ENCODE measurements at places on chromosomes 5 and 9. TPM values are rescaled to one million over a fixed set of nuclear protein-coding genes. Genes with fewer than 3 reads are reported as not detected.

The ABCA1 gene
- total RNA-seq: 0.76 TPM

The SEMA5A gene
- 0.52 TPM for total RNA-seq

The NAIP gene
- 9.0 TPM for total RNA-seq

DNA sequence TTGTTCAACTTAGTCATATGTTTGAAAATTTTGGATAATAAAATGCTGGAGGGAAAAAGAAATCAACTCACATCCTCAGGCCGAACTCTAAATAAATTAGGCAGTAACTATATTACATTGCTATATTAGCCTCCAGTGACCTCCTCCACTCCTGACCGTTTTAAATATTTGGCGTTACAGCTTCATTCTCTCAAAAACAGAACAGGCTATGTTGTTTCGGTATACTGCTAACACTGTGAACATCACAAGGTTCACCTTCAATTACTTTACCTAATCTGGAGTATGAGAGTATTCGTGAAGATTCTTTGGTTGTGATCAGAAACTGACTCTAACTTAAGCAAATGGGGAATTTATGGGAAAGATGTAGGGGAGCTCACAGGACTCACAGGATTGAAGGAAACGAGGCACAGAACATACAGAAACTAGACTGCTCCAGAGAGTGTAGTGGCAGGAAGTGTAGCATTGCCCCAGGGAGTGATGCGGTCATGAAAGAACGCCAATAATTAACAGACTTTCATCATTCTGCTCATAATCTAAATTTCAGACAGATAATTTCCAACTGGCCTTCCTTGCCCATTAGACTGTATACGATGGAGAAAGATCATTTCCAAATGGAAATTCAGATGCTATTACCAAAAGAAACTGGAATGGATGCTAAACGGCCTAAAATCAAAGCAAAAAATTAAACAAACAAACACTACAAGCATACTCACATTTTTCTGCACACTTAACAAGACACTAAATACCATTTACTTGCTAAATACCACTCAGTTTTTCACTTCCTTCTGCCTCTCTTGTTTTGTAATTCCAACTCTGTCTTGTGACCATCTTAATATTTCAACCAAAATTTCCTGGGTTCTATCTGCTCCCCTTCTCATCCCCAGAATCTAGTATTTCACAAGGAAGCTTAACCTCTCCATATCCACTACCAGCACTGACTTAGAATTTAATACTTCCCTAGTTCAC is 110.1 kb upstream of the LPAR1 start:
- peak; percentile 9 for DNase-seq

- DNase-seq: no peak
Measured at GRCh38 chr5:65078331-65078730, 309.6 kb downstream of the CWC27 start.

The SHISAL2B gene
- total RNA-seq: not detected

DNA sequence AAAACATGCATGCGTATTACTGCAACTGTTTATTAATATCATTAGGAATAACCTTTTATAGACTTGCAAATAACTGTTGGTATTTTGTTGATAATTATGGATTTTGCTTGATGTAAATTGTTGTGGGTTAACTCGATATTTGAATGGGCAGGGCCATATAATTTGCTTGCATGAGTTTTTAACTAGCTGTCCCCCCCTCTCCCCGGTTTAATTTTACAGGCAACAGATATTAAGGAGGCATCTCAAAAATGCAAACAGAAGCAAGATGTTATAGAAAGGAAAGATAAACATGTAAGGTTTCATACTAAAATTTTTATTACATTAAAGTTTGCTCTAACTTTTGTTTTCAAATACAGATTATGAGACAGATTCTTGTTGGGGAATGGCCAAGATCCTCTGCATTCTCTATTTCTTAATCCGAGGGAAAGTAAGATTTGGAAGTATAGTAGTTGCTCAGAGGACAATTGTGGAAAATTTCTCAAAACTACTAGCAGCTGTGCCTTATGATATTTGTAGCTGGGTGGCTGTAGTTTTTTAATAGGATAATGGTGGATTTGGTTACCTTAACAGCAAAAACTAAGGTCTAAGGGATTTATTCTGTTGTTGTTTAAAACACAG is 27.3 kb downstream of the SMC5 start:
- DNase-seq: no peak

The NXNL2 gene
- total RNA-seq: 1.4 TPM

The GGTA1 gene
- total RNA-seq: not detected

DNA sequence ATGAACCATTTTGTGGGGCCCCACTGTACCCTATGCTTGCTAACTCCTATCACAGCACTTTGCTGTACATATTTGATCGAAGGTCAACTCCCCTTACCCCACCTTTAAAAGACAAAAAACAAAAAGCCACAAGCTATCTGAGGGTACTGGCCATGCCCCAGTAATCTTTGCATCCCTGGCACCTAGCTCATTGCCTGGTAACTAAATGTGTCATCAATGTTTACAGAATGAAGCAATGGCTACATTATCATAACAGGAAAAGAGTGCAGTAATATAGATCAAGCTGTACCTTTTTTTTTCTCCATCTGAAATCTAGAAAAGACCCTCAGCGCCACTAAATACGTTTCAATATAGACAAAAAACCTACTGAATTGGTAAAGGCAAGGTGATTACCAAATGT is 188.0 kb downstream of the ELAVL2 start:
- no peak for DNase-seq

DNA sequence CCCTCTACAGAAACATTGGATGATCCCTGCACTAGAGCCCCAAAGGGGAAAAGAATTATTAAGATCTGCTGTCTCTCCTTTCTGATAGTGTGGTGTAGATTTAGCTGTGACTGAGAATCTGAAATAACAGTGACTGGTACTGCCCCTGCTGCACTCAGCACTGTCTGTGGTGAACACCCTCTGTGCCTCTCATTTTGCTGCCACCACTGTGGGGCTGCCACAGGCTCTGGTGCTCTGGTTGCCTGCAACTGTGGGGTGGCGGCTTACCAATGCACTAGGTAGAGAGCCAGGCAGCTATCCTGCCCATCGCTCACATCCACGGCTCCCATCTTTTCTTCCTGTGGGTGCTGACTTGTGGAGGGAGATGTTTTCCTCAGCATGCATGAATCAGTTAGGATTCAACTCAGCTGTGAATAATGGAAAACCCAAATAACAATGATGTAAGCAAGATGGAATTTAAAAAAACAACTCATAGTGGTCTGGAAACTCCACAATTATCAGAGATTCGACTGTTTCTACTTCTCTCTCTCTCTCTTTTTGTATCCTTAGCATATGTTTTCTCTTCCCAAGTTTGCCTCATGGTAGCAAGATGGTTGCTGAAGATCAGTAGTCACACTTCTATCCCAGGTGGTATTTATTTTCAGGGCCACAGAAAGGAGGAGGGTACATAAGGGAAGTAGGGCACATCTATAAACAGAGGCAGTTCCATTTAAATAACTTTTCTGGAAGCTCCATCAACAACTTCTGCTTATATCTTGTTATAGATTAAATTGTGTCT is 99.8 kb upstream of the DAP start:
- DNase-seq: no peak

DNA sequence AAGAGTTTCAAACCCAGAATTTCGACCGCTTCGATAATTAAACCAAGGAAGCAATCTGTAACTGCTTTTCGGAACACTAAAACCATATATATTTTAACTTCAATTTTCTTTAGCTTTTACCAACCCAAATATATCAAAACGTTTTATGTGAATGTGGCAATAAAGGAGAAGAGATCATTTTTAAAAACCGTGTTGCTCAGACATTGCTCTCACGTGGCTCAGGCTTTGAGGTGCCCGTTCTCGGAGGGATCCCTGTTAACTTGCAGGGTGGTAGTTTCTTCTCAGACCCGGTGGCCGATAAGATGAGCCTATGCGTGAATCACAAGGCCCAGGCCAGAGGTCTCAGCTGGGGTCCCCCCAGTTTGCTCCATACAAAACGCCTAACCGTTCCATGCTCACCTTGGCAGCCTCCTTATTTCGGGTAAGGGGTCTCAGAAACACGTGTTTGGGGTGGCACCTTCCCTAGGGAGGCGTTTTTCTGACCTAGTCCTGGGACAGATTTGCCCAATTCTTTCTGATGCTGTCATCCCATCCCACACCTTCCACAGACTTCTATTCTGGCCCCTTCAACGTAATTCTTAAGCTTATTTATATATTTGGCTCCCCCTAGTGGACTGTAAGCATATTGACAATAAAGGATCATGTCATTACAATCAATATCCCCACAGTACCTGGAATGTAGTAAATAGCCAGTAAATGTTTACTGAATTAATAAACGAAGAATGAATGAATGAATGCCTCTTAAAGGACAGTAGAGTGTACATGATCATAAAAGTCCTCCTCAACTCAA is 48.1 kb downstream of the THBS4 start:
- peak; percentile 31 for DNase-seq

DNA sequence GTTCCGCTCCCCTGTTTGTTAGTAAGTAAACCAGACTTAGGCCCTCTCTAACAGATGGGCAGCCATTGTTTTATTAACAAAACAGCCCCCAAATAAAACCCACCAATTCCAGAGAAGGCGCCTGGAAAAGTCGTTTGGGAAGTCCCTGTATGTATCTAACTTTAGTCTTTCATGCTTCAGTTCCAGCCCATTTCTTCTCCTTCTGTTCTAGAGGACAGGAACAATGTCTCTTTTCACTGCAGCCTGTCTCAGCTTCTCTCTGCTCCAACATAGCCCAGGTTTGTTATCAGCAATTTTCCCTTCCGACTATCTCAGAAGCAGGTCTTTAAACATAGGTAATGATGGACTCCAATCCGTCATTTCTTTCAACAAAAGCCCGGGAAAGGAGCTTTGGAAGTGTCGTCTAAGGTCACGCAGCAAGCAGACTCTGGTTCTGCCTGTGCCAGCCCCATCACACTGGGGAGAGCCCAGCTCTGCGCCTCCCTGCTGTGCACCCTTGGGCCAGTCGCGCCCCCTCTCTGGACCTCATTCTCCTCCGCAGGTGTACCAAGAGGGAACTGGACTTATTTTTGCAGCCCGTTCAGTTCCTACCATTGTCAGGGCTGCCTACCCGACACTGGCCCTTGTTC is 9.6 kb upstream of the AKNA start:
- peak; percentile 6 for DNase-seq

GRCh38 chr5:157778121-157778805 is 34.8 kb downstream of the LSM11 start:
- DNase-seq: peak; percentile 29

- no peak for DNase-seq
Measured at GRCh38 chr5:67133776-67134175, 62.8 kb downstream of the CD180 start.

DNA sequence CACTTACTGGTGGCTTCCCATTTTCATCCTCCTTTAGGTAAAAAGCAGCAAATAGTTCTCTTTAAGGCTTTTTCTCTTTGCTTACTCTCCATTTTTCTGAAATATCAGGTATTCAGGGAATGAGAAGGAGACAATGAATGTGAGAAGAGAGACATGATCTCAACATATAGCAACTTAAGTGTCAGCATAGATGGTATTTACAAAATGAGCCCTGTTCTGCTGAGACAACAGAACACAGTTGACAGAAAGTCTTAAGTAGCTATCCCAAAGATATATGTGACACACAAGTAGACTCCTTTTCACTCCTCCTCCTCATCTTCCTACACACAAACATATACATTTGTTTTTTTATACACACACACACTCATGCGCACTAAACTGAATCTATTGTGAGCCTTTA is 649.3 kb upstream of the WWC1 start:
- DNase-seq: no peak

DNA sequence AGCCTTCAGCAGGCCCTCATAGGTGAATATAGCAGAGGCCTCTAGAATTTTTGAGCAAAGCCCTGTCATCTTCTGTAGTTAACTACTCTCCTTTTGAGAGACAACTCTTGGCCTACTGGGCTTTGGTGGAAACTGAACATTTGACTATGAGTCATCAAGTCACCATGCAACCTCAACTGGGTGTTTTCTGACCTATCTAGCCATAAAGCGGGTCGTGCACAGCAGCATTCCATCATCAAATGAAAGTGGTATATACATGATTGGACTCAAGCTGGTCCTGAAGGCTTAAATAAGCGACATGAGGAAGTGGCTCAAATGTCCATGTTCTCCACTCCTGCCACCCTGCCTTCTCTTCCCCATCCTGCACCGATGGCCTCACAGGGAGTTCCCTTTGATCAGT is 1115.5 kb downstream of the TAF11L14 start:
- no peak for DNase-seq

DNA sequence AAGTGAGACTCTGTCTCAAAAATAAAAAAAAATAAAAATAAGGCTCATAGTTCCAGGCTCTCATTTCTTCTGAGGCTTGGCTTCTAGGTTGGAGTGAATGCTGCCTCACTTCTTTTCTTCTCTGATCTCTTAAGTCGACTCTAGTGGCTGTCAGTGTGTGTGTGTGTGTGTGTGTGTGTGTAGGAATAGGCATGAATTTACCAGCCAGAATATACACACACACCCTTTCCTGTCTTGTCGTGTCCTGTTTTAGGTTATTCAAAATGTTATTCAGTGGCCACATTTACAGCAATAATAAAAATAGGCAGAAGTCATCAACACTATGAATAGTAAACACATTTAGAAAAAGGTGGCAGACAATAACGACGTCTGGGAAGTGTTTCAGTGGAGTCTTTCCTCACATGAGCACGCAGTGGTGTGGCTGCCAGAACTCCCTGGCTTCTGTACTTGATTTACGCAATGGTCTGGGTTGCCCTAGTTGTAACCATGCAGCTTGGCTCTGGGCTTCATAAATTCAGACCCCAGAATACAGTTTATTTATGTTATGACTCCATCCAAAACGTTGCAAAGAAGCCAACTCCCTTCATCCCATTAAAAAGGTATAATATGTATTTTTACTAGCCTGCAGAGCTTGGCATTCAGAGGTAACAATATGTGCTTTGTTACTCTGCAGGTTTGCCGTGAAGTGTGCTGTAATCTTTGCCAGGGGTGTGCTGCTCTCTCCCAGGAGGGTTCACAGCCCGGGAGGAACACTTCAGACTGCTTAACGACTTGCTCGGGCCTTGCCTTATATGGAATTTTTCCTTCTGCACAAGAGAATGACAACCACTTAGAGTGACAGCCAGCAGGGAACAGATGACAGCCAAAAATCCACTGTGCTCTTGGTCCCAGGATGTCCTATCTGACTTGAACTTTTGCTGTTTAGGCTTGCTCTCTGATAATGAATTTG is 34.4 kb upstream of the PALM2AKAP2 start:
- DNase-seq: no peak

- no peak for DNase-seq
Measured at GRCh38 chr9:22030101-22030598, 21.0 kb upstream of the CDKN2B start.

Measured in Calu3 (cell line).